ENCODE measurements at places on chromosomes 3 and 15. TPM values are rescaled to one million over a fixed set of nuclear protein-coding genes. Genes with fewer than 3 reads are reported as not detected.

FBLN2 gene
- total RNA-seq: 21.2 TPM

RYR3 gene
- 0.77 TPM for total RNA-seq

MEIS2 gene
- 26.3 TPM for total RNA-seq

PATL2 gene
- total RNA-seq: 36.9 TPM

U2SURP gene
- total RNA-seq: 85.6 TPM

CPN2 gene
- 0.26 TPM for total RNA-seq

ZPLD1 gene
- total RNA-seq: not detected

ISLR2 gene
- total RNA-seq: 0.51 TPM

DNA sequence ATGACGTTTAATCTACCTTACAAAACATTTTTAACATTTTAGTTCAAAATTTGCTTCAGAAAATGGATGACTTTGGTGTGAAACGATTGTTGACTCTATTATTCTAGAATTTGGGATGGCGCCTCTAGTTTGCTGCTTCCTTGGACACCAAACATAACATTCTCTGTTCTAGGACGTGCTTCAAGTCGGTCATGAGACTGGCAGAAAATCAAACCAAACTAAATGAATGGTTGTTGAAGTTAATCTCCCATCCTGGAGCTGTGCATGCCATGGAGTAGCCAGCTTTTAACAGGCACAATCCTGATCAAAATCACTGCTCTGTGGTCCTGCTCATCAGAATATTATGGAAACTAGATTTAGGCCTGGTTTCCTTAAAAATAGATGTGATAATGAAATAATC lies 9.6 kb upstream of the LRRFIP2 start:
- DNase-seq: no peak

DNA sequence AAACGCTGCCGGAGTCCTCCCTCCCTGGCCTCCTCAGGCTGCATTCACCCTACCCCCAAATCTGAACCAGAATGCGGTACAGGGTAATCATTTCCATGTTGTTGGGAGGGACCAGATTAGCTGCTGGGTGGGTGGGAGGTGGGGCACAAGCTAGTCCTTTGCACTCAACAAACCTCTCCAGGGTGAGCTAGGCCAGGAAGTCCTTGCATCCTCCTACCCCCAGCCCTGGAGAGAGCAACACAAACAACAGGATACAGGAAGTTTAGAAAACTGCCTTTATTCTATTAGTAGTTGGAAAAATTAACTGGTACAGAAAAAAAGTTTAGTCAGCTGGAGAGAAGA lies 702 bp upstream of the GPX1 start:
- no peak for DNase-seq

DNA sequence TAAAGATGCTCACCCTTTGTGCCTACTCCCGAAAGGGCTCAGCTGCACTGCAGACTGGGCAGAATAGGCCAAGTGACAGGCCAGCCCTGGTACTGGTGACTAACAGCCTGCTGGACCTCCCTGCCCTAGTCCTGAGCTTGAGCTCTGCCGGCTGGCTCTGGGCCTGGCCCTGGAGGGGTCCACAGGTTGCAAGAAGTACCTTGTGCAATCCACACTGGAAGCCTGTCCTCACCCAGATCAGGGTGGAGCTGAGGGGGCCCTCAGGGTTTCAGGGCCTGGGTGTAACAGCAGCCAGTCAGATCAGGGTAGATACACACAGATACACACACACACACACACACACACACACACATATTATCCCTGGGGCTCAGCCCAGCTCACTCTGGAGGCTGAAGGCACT lies 27.3 kb upstream of the PLA2G4D start:
- no peak for DNase-seq

GRCh38 chr3:105274958-105275357 lies 91.8 kb upstream of the ALCAM start:
- no peak for DNase-seq

GRCh38 chr15:69090197-69090948 lies 70.1 kb upstream of the GLCE start:
- no peak for DNase-seq

DNA sequence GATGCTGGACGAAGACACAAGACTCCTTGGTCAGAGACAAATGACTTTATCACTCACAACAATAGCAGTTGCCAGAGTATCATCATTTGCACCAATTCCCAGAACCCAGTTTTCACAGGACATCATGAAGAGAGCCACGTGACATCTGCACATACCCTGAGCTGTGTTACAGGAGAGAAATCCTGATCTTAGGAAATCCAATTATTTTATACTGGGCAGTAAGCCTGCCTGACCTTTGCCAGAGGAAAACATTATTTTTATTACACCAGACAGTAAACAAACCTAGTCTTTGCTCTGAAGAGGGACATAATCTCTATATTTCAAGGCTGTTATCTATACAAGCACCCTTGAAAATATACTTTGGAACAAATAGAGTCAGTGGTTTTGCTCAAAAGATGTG lies 77.4 kb downstream of the ZBBX start:
- DNase-seq: no peak

- DNase-seq: no peak
These were observed 69.4 kb upstream of the GAP43 start for GRCh38 chr3:115553796-115554486.

All from spleen (tissue), 13 donors.